Activated CD4-positive, alpha-beta T cell treated with anti-CD3 and anti-CD28 coated beads, Interleukin-2, amount 10 ng/mL, durations not matched to agents 7 days and 5 days (primary cell): ENCODE measurements at places on chromosomes 16 and 17. TPM values are rescaled to one million over a fixed set of nuclear protein-coding genes. Genes with fewer than 3 reads are reported as not detected.

- no peak for DNase-seq
Measured at GRCh38 chr17:47973541-47973940, 2.6 kb downstream of the CDK5RAP3 start.

- no peak for DNase-seq
Measured at GRCh38 chr16:85709766-85710585, 21.2 kb upstream of the GINS2 start.

DNA sequence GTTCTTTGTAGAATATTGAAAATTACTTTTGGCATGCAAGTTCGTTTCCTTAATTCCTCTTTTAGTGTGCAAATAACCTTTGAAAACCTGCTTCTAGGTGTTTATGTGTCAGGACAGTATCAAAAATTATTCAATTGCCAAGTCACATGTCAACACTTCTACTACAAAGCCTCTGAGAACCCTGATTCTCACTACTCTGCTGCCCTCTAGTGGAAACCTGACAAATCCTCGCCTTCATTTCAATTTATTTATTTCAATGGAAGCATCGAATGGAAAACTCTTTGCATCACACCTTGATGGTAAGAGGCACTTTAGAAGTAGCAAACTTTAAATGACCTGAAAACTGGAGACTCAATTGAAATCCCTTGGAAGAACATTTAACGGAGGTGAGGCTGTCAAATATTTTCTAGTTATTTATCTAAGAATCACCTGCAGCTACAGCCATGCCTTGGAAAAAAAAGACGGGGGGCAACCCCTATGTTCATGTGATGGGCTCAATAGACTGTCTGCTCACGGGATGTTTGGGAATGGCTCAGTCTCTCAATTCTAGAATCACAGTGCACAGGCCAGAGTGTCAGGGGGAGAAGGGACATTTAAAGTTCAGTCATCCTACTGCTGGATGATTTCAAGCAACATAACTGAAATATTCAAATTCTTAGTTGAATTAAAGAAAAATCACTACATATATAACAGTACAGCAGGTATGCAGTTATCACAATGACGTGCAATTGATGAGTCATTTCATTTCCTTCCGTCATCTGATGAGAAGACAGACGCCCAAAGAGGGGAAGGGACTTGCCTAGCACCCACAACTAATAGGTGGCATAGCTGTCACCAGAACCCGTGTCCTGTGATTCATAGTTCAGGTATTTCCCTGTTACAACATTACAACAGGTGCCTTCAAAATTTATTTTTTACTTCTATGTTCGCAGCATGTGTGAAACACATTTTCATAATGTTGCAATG lies 563.9 kb downstream of the TOX3 start:
- peak; percentile 48 for DNase-seq

- no peak for DNase-seq
Measured at GRCh38 chr16:82034981-82035612, at the start of gene HSD17B2. TSS of gene HSD17B2 (plus strand) at chr16:82035253. CDS start at chr16:82035425, 172 bp downstream.

DNA sequence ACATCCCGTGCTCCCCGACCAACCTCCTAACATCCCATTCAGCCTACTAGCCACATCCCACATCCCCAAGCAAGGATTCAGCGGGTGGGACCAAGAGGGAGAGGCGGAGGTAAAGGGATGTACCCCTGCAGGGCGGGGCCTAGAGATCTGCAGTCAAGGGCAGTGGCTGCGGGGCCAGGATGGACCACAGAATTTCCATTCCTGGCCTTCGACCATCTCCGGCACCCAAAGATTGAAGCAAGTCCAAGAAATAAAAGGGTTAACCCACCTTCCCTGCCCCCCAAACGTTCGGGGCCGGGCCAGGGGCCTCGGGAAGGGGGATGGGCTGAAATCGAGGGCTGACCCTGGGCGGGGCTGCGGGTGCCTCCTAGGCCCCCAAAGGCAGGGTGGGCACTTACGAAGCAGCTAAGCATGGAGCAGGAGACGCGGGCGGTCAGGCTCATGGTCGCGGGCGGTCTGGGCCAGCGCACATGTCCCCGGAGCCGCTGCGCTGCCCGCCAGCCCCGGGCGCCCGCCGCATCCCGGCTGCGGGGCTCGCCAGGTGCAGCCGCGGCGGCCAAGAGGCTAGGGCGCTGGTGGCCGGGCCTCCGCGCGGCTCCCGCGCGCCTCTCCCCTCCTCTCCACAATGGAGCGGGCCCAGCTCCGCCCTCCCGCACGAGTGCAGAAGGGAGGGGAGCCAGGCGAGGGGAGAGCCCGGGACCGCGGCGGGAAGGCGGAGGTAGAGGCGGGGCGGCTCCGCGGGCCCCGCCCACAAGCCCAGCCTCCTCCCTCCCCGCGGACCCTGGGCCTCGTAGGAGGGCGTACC lies at the start of gene MTMR4:
TSS of gene MTMR4 (minus strand) at position 674 of the 805 bp plus-strand sequence. CDS start at position 443, 231 bp downstream.
- DNase-seq, result peak; percentile 76

GRCh38 chr16:89936508-89936907 lies 12.0 kb upstream of the DEF8 start:
- no peak for DNase-seq

GRCh38 chr16:3389663-3390338 lies 11.0 kb downstream of the ZSCAN32 start:
- DNase-seq, result no peak

DNA sequence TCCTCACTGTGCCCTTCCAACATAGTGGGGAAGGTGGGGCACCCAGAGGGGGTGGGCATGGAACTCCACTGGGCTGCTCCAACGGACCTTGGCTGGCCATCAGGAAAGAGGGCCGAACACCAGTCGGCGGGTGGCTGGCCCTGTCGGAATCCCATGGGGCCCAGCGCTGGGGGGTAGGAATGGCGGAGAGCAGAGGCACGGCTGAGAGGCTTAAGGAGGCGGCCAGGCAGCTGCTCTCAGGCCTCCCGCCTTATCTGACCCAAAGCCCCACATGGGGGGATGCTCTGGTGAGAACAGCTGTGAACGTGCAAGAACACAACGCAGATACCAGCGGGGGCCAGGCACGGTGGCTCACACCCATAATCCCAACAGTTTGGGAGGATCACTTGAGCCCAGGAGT lies 4.4 kb upstream of the MYO1C start:
- DNase-seq, result no peak

DNA sequence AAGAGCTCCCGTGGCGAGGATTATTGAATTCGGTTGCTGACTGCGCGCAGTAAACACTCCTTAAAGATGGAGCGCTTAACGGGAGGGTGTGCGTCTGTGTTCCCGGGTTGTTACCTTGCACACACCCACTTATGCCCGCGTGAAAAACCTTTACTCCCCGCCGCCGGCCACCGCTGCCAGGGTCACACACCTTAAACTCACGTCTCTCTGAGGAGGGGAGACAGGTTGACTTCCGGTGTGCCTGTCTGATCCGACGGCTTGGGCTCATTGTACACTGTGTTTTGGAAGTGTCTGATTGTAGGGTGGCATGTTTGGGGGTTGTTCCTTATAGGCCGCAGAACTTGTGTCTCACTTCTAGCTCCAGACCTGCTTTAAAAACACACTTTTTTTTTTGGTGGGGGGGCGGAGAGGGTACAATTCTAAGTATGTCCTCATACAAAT lies 66.8 kb downstream of the KPNA2 start:
- peak; percentile 23 for DNase-seq

- DNase-seq, result no peak
Measured at GRCh38 chr16:52318302-52319009, 228.5 kb downstream of the TOX3 start.

- peak; percentile 13 for DNase-seq
Measured at GRCh38 chr17:34519282-34519681, 60.1 kb upstream of the TMEM132E start.

DNA sequence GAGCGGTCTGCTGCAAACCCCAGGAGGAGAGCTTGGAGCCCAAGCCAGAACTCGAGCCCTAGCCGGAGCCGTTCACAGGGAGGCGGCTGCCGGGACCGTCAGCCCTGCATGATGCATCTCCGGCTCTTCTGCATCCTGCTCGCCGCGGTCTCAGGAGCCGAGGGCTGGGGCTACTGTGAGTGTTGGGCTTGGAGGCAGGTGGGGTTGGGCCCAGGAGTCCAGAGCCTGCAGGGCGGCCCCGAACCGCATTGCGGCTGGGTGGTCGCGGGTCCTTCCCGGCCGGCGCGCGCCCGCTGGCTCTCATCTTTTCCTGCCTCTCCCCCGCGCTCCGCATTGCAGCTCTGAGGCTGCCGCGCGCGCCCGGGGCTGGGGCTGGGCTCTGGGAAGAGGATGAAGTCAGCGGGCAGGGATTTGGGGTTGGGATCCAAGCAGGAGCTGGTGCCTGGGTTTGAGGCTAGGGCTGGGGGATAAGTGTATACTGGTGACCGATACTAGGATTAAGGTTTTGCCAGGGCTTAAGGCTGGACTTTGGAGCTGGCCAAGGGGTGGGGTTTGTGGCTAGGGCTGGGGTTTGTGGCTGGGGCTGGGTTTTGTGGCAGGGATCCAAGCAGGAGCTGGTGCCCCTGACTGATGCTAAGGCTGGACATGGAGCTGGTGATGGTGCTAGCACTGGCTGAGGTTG lies 532 bp downstream of the CNTNAP1 start:
- DNase-seq, result no peak

DNA sequence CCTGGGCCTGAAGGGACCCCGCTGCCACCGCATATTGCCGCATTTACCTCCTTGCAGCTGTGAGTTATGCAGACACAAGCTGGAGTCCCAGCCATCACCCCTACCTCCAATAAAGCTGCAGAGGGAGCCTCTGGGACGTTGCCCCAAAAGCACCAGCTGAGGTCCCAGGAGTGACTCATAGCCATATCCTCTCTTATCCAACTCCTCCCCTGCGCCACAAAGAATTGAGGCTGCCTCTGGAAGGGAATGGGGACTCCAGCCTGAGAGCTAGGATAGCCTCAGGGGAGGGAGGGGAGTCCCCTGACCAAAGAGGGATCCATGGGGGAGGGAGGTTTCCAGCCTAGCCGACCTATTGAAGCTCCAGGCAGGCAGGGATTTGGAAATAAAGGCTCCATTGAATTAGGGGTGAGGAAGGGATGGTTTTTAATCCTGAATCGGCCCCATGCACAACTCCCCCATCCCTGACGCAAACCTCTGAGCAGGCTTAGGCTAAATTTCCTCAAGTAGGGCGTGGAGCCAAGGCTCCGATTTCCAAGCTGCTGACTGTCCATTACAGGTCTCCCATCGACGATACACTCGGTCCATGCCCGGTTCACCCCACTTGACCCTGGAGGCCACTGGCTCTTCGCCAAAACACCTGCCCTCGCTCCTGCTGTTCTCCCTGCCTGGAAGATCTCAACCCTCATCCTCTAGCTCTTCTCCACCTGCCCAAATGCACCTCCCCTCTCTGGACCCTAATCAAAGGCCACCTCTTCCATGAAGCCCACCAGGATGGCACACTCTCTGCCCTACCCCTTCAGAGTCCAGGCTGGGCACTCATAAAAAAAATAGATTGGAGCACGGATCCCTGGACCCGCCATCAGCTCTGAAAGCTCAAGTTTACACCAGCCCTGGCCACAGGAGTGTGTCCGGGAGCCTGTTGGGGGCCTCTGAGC lies 27.5 kb downstream of the PIMREG start:
- no peak for DNase-seq

DNA sequence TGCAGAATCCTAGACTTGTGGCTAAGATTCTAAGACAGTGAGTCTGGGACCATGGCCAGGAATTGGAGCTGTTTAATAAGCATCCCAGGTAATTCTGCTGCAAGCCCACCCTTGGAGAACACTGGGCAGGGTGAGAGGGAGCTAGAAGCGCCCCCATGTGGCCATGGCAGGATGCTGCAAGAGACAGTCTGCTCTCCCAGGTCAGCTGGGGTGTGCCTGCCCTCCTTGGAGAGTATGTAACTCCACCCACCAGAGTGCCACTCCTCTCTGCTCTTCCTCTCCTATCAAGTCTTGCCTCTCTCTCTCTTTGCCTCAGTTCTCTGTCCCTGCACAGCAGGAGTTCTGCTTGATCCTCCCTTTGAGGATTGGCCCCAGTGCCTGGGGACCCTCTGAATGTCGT lies 14.9 kb downstream of the RCVRN start:
- DNase-seq, result no peak

DNA sequence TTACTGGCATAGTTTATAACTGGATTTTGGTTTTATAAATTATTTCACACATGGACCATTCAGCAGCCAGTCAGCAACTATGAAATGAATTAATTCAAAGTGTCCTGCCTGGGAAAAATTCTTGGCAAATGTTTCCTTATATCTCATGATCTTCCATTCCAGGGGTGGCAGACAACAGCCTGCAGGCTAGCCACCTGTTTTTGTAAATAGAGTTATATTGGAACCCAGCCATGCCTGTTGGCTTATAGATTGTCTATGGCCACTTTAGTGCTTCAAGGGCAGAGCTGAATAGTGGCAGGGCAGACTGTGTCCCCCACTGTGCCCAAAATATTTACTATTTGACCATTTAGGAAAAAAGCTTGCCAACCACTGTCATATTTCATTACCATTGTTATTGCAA lies 613.7 kb downstream of the TMEM114 start:
- DNase-seq, result no peak

DNA sequence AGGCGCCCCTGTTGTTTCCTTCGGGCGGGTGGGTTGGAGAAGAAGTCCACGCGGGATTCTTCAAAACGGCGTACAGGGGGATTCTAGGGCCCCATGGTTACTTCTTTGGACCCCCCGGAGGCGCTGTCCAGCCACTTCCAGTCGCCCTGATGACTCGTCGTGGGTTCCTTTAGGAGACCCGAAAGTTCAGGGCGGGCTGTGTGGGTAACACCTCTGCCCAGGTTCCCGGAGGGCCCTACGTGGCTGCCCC lies 716 bp upstream of the HIC1 start:
- no peak for DNase-seq

- DNase-seq, result no peak
Measured at GRCh38 chr17:64573214-64573613, 66.4 kb downstream of the CEP95 start.

Gene PDIA2
- not detected for total RNA-seq

Gene METRN
- total RNA-seq, result 2.5 TPM

Gene ITGB4
- 0.96 TPM for total RNA-seq

Gene PERCC1
- not detected for total RNA-seq

Gene SPNS3
- 8.0 TPM for total RNA-seq

Gene TAT
- total RNA-seq, result not detected

Gene PRR11
- 80.8 TPM for total RNA-seq

Gene CBLN1
- not detected for total RNA-seq

Gene CACNG1
- total RNA-seq, result not detected
